ENCODE measurements at places on chromosomes 3 and 15.
A peak's percentile ranks its signal among the peaks of the same experiment; 100 is the strongest.

- no peak for DNase-seq
These were observed 113.5 kb upstream of the BHLHE40 start for GRCh38 chr3:4865714-4866113.

DNA sequence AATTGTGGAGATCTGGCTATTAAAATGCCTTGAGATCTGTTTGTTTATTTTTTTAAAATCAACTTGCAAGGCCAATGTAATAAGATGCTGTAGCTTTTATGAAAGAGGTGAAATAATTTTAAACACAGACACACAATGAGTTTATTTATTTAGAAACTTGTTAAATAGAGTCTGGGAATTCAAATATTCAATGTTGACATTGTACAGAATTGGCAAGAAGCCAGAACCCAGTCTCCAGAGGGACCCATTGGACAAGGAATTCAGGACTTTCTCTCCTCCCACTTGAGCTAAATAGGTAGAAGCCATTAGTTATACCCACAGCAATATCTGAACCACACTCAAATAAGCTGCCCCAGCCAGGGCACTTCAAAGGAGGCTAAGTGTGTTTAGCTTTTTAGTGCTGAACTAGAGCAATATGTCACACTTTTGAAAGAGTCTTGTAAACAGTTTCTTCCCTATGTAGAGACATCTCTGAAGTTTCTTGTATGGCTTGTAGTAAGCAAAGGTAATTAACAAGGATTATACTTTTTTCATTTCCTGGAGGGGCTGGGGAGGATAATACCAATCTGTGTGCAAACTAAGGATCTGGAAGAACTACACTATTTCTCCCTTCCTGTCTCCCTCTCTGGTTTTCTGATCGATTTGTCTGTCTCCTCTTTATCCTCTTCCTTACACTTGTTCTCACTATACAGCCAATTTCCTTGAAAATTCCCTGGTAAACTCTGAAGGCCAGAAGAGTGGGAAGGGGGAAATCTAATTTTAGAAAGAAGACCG, 6.0 kb downstream of the MECOM start:
- no peak for DNase-seq

DNA sequence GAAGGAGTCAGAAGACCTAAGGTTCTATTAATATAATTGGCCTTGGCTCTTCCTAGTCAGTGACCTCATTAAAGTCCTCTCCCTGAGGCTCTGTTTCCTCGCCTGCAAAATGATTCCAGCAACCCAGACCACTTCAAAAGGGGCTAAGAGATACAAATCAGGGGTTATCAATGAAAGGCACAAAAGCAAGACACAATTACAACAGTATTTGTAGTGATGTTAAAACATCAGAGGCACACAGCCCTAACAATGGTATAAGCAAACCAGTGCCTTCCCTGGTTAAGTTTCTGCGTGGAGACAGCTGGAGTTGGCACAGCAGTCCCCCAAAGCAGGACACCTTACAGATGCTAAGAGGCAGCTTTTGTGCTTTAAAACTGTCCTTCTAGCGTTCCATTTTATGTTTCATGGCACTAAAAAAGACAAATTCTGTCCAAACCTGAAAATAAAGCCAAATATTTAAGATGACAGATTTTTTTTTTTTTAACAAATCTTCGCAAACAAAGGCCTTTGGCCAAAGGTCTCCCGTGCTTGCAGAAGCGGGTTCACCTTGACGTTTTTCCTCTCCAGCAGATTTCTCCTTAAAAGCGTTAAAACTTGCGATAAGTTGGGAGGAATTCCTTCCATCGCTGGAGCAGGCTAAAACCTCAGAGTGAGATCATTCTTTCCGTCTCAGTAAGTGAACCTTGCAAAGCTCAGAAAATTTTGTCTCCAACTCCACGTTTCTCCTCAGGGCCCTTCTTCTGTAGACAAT, 999 bp downstream of the ZNF280D start:
- DNase-seq: no peak

DNA sequence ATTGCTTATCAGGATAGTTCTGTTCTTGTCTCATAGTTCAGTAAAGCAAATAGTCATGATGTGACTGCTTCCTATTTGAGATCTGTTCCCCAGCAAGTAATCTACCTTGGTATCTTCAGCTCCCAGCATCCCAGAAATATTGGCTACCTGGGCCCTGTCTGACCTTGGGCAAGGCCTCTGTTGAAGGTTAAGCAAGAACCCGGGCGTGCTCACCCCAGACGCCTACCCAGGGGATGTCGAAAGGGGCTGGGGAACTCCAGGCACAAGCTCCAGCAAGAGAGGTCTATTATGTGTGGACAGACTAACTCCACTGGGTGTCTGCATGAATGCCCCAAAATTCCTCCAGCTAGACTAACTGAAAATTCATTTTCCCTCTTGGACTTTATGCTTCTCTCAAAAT, 37.3 kb upstream of the IGF1R start:
- DNase-seq: no peak

DNA sequence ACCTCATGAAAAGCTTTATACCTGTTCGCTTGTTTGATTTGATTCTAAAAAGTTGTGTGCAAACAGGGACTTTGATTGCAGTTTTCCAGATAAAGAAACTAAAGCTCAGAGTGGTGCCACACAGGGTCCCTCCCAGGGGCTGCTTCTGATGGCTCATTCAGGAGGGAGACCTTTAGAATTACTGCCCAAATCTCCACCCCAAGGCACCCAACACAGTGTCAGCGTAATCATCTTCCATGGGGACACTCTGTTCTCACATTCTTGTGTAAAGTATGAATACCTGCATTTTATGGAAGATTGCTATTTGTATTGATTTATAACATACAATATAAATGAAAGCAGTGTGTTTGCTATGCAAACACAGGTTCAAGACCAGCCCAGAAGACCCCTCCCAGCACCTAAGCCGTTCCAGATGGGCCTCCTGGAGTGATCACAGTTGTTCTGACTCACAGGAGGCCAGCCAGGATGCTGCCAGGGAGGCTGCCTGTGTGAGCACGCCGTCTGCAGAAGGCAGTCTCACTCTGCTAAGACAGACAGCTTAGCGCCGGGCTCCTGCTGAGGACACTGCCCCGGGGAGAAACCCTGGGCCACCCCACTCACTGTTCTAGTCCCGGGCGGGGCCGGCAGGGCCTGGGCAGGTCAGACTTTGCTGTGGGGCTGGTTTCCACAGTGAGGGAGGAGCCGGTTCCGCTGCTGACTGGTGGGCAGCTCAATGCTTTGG, 185.6 kb downstream of the FAM43A start:
- DNase-seq: no peak

- DNase-seq: no peak
These were observed 101.6 kb downstream of the ERC2 start for GRCh38 chr3:56366641-56367162.

GRCh38 chr3:12638105-12638504, 25.8 kb downstream of the RAF1 start:
- no peak for DNase-seq

DNA sequence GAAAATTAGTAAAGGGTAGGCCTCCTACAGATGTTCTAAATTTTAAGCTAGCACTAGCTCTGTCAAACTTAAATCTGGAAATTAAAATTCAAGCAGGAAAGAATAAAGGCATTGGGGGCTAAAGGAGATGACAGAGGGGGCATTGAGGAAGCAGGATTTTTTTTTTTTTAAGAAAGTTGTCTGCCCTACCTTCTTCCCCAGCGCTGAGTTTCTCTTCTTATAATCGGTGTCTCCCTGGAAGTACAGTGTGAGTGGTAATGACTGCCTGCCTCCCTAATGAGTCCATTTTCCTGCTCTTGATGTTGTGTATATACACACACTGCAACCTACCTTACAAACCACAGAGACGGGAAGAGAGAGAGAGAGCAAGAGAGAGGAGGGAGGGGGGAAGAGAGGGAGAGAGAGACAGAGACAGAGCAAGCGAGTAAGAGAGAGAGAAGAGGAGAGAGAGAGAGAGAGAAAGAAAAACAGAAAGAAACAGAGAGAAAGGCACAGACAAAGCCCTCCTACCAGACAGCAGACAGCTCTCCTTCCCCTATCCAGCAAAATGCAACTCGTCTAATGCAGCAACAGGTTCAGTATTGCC, 47.0 kb downstream of the ZBTB20 start:
- peak; percentile 17 for DNase-seq

GRCh38 chr15:90866800-90867199, 1.6 kb upstream of the FURIN start:
- no peak for DNase-seq

GRCh38 chr3:94036909-94037507, 8.6 kb upstream of the STX19 start:
- no peak for DNase-seq

GRCh38 chr3:53168175-53168923, 7.3 kb downstream of the PRKCD start:
- no peak for DNase-seq

GRCh38 chr3:158333736-158334135, 223.8 kb downstream of the RSRC1 start:
- no peak for DNase-seq

GRCh38 chr15:96353930-96354730, 23.6 kb downstream of the NR2F2 start:
- DNase-seq: no peak

- no peak for DNase-seq
These were observed 256.4 kb downstream of the NR2F2 start for GRCh38 chr15:96586901-96587300.

DNA sequence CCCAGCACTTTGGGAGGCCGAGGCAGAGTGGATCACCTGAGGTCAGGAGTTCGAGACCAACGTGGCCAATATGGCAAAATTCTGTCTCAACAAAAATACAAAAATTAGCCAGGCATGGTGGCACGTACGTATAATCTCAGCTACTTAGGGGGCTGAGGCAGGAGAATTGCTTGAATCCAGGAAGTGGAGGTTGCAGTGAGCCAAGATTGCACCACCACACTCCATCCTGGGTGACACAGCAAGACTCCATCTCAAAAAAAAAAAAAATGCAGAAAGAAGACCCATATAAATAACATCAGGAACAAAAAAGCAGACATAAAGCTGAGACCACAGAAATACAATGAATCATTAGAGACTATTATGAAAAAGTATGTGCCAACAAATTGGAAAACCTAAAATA, 235.2 kb upstream of the VEPH1 start:
- DNase-seq: no peak

DNA sequence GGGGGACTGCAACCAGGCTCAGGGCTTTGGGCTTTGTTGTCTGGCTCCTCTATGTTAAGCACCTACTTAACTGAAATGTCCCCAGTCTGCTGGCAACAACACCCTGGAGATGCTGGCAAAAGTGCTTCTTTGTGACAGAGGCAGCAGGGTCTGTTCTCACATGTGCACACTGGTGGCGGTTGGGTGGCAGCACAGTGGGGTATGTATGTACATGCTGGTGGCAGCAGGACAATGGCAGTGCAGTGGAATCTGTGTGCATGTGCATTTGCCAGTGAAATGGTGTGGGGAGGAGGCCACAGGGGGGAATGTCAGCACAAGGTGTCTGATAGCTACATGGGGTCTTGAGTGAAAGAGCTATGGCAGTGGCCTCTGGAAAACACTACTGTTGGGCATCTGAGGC, 830.3 kb downstream of the DIPK2A start:
- DNase-seq: no peak

DNA sequence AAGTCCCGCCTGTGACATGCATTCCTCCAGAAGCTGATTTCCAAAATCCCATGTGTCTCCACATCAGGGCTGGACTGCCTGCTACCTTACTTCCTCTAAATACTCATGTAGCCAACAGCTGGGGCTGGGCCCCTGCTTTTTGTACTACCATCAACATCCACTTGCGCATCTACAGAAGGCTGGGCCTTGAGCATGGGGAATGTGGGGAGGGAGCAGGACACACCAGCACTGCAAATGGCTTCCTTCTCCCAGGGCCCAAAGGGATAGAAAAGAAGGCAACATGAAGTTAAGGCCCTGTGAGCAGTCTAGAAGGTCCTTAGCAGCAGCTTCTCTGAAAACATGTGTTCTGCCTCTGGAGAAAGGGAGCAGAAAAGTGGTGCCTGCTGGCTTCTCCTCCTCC, 27.2 kb downstream of the MKRN2 start:
- no peak for DNase-seq

DNA sequence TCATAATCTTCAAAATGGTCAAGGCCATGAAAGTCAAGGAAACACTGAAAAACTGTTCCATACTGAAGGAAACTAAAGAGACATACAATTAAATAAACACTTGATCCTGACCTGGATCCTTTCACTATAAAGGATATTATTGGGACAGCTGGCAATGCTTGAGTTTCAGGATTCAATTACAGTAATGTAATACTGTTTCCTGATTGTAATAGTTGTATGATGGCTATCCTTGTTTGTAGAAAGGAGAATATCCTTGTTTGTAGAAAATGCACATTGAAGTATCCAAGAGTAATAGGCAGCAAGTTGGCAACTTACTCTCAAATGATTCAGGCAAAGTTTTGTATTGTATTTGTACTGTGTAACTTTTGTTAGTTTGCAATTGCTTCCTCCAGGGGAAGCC, 4.6 kb downstream of the CIDEC start:
- no peak for DNase-seq

GRCh38 chr15:25775317-25775912, 87.7 kb downstream of the ATP10A start:
- no peak for DNase-seq

DNA sequence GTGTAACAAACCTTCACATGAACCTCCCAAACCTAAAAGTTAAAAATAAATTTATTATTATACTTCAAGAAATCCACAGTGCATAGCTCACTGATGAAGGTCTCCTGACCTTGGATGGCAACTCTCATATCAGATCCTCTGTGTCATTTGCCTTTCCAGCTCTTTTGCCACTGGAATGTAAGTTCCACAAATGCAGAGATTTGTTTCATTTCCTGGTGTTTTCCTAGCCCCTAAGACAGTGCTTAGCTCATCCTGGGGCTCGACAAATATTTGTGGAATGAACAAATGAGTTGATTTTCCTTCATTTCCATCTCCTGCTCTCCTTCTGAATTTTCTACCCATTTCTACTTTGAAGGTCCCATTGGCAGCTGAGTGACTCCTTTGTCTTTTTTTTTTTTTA, 56.0 kb downstream of the FRMD4B start:
- no peak for DNase-seq

- no peak for DNase-seq
These were observed 584.0 kb downstream of the GRM7 start for GRCh38 chr3:7444886-7445285.

- DNase-seq: no peak
These were observed 89.5 kb upstream of the ATP2B2 start for GRCh38 chr3:10594915-10595314.

- peak; percentile 72 for DNase-seq
These were observed 7.2 kb downstream of the APBA2 start for GRCh38 chr15:28892789-28893610.

- DNase-seq: no peak
These were observed 87.3 kb upstream of the SNTN start for GRCh38 chr3:63565220-63565619.

DNA sequence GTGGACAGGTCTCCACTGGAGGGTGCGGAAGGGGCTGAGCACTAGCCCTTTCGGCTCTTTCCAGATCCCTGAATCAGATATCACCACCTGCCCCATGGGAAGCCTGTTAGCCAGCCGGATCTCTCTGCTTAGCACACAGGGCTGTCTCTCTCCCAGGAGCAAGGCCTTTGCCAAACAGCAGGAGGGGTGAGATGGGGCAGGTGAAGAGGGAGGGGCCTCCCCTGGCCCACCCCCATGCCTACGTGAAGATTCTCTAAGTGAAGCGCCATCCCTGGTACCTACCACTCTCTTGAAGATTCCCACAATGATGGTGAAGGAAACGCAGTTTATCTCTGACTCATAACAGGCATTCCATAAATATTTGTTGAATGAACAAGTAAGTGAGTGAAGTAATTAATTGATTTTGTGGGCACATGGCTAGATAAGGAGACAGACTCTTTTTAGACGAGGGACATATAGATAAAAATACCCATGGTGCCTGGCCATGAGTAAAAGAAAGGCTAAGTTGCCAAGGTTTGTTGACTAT, 19.6 kb upstream of the HCN4 start:
- DNase-seq: no peak

GRCh38 chr3:188791311-188791710, 380.5 kb upstream of the TPRG1 start:
- DNase-seq: no peak

Measured in cerebellar nuclear complex (tissue), 1 donor.